Islet precursor cell (in vitro differentiated cells): ENCODE measurements at places on chromosomes 4 and X.

- no peak for DNase-seq
Observed at GRCh38 chrX:825991-826390, 195.4 kb downstream of the SHOX start.

DNA sequence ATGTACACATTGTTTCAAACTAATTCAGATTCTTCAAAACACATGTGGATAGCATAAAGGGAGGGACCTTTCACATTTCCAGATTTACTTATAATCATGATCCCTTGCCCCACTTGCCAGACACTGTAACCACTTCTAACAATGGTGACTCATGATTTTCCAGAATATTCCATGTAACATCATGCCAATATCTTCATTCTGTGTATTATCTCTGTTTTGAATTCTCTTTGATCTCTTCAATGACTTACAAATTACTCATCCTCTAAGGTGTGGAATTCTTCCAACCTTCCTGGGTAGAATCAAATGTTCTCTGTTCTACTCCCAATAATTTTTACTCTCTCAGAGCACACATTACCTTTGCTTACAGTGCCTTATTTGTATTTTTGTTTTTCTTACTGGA lies 517.1 kb downstream of the PCDH7 start:
- no peak for DNase-seq

DNA sequence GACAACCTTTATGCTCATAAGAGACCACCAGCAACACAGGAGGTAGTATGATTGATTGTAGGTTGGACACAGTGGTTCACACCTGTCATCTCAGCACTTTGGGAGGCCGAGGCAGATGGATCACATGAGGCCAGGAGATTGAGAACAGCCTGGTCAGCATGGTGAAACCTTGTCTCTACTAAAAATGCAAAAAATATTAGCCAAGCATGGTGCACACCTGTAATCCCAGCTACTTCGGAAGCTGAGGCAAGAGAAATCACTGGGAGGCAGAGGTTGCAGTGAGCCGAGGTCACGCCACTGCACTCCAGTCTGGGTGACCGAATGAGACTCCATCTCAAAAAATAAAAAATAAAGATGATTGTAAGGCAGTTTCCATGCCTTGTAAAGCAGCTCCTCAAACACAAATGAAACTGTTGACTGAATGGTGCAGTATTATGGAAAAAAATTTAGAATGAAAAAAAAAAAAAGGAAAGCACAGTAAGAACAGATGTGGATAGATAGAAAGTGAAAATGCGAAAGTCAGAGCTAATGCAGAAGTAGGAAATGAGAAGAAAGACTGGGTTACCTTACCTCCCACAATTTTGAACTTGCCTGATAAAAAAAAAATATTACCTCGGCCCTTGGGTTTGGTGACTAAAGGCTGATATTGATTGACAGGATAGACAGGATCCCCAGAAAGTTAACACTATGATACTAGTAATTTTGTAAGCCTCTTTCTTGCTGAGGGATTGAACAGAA lies 249.2 kb upstream of the TRAM1L1 start:
- DNase-seq = no peak

DNA sequence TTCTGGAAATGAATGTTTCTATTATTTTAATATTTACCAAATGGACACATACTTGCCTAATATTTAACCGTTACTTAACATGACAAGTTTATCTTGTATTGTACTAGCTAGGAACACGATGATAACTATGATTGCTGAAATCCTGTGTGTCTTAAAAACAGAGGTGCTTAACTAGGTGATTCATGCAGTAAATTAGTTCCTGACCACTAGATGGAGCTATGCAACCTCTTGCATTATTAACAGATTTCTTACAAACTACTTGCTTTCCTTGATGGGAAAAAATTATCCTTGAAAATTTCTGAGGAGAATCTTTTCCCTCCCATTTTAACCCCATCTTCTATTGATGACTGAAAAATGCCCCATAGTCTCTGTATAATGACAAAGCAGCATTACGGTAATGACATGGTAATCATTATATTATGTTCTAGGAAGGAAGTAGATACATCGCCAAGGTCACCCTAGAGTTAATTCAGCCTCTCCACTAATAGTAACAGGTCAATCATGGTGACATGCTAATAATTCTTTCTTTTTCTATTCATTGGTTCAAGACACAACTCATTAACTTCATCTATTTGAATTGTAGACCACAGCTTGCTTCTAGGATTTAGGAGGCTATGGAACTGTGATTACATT lies 844.2 kb downstream of the RAPGEF2 start:
- DNase-seq = no peak

GRCh38 chr4:150078579-150079080 lies 385 bp downstream of the DCLK2 start:
- DNase-seq = peak; percentile 64

GRCh38 chr4:176360446-176360845 lies 40.7 kb downstream of the SPCS3 start:
- DNase-seq = no peak

DNA sequence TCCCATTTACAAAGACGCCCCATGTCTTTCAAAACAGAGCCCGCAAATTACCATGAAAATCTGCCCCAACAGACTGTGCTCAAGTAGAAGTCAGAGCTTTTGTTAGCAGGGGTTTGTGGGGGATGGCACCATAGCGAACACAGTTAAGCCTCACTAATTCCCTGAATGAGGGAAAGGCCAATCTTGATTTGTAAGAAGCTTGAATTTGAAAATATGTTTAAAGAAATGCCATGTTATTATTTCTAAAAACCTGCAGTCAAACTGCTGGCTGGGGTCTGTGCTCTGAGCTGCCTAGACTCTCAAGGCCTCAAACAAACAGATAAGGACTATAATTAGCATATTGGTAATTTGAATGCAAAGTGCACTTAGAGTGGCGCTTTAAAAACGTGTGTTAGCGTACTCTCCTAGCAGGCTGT lies 9.4 kb upstream of the PAK3 start:
- DNase-seq = no peak

DNA sequence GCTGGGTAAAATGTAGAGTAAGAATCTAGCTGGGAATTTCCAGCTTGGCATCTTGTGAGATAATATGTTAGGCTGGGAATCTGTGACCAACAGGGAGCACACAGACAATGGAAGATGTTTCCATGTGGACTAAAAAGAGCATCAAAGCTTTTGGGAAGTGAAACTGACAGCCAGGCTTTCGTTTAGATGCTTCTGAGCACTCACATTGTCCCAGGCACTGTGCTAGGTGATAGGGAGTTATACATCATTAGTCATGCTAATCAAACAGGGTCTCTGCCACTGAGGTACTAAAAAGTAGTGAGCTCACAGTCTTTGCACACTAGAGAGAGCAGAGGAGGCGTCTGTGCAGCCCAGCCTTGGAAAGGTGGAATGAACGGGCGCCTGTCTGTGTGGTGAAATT lies 101.9 kb upstream of the SCOC start:
- no peak for DNase-seq

DNA sequence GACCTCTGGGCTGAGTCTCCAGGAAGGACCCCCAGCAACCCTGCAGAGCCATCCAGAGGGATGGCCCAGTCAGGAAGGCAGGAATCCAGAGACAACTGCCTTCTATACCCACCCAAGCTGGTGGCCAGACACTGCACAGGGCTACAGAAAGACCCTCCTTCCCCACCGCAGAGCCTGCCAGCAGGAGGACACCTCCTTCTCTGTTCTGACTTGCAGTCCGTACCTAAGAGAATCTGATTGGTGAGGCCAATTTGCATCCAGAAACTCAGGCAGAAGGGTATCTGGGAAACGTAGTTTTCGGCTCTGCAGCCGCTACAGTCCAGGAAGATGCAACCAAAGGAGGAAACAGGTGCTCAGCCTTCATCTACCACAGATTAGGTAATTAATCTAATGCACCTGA lies 155.4 kb upstream of the FRG1 start:
- DNase-seq = no peak

DNA sequence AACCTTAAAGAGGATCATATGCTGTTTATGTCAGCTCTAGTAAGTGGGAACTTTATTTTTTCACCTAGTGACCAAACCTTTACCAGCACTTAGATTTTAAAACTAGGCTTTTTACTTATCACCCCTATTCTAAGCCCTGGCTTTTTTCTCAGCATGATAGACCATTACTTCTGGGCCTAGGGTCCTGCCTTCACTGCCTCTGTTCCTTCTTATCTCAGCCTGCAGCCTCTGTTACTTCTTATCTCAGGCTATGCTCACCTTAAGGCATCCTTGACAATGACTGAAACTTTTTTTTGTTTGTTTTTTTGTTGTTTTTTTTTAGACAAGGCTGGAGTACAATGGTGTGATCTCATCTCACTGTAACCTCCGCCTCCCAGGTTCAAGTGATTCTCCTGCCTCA lies 59.6 kb downstream of the TMEM154 start:
- DNase-seq = no peak

DNA sequence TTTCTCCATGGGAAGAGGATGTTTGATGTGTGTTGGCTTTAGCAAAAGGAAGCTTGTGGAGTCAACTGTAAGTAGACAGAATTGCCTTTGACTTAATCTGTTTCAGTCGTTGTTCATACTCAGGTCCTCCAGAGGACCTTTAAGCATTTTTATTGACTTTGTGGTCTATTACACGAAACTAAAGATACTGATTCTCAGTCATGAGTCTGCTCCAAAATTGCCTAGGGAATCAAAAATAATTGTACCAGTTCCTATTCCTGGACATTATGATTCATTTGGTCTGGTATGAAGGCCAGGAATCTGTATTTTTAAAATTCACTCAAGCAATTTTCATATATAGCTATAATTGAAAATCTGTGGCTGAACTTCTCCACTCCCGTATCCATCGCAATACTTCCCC lies 38.6 kb downstream of the AR start:
- no peak for DNase-seq

- DNase-seq = no peak
Observed at GRCh38 chrX:150352581-150352980, 10.5 kb upstream of the MAMLD1 start.

GRCh38 chrX:13372203-13372980 lies 52.5 kb upstream of the ATXN3L start:
- DNase-seq = no peak

- DNase-seq = peak; percentile 15
Observed at GRCh38 chr4:185576962-185577950, 41.9 kb upstream of the PDLIM3 start.

DNA sequence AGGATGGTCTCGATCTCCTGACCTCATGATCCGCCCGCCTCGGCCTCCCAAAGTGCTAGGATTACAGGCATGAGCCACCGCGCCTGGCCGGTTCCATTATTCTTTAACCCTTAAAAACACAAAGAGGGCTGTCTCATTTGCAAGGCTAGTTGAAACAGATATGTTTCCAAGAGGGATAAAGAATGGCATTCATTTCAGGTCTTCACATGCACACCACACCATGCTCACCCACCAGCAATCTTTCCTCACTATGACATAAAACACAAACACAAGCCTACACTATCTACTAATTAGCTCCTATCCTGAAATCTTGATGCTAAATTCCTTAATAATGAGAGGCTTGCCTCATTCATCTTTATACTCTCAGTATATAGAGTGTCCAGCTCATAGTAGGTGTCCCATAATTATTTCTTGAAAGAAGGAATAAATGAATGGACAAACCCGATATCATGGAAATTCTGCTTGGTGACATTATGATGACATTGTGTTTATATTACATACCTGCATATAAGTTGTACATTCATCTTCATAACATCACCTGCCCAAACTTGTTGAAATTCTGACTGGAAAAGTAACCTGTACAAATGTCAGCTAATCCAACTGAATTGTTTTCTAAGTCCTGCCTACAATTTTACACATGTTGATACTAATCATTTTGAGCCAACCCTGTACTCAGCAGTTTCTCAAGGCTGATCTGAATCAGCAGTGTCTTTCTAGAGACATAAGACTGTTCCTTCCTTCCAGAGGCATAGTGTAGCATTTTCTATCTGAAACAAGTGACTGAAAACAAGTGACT lies 408.5 kb downstream of the KLHL13 start:
- DNase-seq = no peak

DNA sequence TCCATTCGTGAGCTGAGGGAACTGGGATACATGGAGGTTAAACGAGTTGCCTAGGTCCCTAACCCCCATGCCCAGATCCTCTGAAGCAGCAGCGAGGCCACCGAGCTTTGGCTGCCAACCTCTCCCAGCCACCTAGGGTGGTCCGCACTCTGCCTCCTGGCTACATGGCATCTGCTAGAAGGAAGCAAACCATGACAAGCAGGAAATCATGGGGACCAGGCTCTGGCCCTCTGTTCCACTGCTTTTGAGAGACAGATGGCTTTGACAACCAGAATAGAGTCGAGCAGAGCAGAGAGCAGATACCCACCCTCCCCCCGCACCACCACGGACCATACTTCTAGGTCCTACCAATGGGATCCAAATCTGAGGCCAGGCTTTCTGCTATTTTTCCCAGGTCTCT lies 37.5 kb upstream of the NKRF start:
- DNase-seq = no peak

GRCh38 chr4:120228086-120228485 lies 161.4 kb upstream of the MAD2L1 start:
- DNase-seq = no peak

DNA sequence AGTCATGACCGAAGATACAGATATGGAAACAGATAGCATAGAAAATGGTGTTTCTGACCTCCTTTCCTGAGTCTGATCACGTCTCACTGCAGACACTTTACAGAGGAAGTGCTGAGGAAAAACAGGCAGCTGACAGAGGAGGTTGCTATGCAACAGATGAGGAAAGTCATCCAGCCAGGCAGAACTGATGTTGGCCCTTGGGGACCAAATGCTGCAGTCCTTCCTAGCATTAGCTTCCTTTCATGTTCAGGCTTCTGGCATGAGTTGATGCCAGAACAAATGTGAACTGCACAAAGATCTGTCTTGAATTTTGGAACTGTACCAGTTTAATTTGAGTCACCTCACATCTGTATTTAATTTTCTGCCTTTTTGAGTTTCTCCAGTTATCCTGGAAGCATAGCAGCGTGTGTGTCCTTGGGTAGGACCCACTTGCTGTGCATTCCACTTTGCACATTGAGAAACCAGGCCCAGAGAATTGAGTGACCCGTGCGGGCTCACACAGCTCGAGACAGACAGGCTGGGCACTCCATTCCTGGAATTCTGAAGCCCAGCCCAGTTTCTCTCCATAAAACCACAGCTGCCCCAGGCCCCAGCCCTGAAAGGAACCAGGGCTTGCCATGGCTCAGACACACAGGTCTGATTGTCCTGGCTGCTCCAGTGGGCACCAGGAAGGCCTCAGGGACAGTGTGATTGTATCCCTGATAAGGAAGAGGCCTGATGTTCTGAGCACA lies 1.4 kb upstream of the MAGED1 start:
- DNase-seq = peak; percentile 92

DNA sequence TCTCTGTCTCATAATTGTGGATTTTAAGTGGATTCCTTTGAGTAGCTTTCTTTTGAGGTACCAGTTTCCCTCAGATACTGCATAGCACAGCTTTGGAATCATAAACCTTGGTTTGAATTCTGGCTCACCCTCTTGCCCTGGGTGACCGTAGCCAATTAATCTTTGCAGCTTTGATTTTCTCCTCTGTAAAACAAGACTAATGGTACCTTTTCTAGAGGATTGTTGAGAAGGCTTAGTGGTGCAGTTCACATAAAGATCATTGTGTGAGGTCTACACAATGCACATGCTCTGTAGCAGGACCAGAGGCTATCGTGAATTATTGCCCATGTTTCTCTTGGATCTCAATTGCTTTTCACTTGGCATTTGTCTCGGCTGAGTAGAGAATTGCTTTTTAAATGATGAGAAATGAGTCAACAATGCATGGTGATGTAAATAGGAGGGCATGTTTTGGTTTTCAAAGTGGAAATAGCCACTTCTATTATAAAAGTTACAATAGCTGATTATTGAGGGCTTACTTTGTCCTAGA lies 47.9 kb downstream of the TMEM131L start:
- no peak for DNase-seq

GRCh38 chrX:115367951-115368350 lies 78.4 kb downstream of the LUZP4 start:
- DNase-seq = no peak

GRCh38 chr4:113603911-113604310 lies 157.6 kb downstream of the CAMK2D start:
- no peak for DNase-seq
